Calu3 (cell line): ENCODE measurements at places on chromosomes 1 and 21.

- DNase-seq: no peak
Observed at GRCh38 chr1:15848143-15848928, 829 bp downstream of the SPEN start.

DNA sequence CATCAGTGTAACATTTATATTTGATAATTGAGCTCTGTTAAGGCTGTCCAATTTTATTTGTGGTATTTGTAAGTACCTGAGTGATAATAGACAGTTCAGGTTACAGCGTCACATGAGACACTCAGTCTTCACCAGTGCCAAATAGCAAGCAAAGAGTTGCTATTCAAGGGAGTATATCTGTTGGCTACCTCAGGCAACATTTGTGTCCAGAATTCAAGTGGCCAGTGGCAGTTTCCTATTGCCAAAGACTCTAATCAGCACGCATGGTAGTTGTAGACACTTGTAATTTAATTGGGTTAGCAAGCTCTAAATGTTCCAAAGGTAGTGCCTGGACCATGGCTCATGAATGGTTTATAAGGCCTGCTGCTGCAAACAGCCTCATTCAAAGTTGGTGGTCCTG is 1524.3 kb upstream of the B3GALT2 start:
- no peak for DNase-seq

GRCh38 chr1:174976436-174977108 is 23.2 kb upstream of the CACYBP start:
- DNase-seq: no peak

DNA sequence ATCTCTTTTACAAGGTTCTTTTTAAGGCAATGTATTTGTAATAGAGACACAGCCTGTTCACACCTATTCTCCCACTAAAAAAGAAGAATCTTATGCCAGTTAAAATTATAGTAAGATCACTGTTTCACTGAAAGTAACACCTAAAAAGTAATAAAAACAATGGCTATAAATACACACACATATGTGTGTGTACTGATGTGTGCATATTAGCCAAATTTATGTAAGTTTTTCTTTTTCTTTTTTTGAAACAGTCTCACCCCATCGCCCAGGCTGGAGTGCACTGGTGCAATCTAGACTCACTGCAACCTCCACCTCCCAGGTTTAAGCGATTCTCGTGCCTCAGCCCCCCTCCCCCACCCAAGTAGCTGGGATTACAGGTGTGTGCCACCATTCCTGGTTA is 56.8 kb upstream of the SLC30A10 start:
- no peak for DNase-seq
